ENCODE measurements at places on chromosomes 4 and X. TPM values are rescaled to one million over a fixed set of nuclear protein-coding genes. Genes with fewer than 3 reads are reported as not detected.

- DNase-seq = no peak
Measured at GRCh38 chr4:168028970-168029597, 63.3 kb upstream of the ANXA10 start.

- no peak for DNase-seq
Measured at GRCh38 chr4:45323453-45324058, 597.2 kb upstream of the GNPDA2 start.

DNA sequence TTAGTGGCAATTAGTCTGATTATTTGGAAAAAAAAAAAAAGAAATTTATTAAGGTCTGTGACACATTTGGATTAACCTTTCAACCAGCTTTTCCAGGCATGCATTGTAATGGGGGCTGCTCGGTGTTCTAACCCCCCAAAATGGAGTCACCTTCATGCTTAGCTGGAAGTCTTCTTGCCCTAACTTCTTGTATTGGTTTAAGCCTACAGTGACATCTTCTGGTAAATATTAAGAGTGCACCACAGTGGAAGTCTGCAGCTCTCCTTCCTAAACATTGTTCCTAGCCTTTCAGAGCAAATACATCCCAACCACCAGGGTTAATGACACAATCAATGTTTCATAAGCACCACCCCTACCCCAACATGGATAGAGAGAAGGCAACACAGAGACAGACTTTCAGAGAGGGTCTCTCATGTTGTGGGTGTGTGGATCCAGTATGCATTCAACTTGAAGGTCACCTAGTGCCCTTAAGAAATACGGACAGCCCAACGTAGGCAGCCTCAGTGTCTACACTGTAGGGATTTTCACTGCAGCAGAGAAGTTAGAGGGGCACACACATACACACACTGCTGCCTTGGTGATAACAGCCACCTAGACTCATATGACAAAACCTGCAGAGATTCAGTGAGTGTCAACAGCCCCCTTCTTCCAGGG is 142.9 kb upstream of the MBNL3 start:
- DNase-seq = peak; percentile 39

- peak; percentile 58 for DNase-seq
Measured at GRCh38 chrX:4240541-4241194, 527.2 kb upstream of the PRKX start.

DNA sequence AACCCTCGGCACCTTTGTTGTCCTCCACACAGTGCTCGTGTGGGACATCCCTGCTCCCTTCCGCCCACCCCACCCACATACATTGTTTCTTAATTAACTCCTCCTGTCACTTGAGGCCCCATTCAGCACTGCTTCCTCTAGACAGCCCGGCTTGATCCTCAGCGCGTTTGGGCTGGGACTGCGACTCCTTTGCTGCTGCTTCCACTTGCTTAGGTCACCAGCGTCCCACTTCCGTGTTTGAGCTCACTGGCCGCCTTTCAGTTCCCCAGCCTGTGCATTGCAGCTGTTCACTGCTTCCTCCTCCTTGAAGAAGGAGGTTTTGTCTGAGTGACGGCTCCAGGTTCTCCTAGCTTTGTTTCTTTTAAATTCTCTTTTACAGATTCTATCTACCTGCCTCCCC is 16.1 kb downstream of the RNF4 start:
- no peak for DNase-seq

GRCh38 chr4:7649741-7650531 is 215.2 kb upstream of the PSAPL1 start:
- peak; percentile 54 for DNase-seq

DNA sequence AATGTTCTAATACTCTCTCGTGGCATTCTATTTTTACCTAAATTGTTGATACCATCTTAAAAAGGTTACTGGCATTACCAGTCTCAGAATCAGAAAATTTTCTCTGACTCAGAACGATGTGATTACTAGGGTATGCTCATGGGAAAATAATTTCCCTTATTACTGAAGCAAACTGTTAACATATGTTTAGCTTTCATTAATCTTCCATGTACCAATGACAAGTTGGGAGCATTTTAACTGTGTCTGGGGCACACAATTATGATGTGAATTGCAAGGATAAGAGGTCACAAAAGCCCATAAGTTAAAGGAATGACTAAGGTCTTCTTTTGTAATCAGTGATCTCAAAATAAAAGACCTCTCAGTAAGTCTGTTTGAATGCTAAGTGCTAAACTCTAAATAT is 1254.6 kb downstream of the PCDH18 start:
- peak; percentile 23 for DNase-seq

DNA sequence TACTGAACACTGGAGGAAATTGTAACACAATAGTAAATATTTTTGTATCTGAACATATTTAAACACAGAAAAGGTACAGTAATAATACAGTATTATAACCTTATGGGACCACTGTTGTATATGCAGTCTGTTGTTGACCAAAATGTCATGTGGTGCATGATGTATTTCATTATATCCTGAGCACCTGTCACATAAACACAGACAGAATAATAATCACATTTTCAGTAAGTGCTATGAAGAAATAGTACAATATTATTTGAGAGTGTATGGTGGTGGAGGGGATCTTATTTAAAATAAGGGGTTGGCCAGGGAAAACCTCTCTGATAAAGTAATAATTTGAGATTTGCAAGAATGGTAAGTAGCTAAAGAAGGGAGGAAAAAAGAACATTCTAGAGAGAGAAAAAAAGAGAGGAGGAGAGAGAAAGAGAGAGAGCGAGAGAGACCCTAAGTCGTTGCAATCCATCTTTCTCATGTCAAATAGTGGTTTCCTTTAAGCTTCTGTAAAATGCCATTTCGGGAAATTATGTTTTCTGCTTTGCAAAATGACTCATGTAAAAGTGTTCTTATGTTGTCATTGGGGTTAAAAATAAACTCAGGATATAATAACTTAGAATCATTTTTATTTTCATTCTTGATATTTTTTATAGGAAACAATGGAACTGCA is 19.3 kb upstream of the CLNK start:
- DNase-seq = no peak

- DNase-seq = no peak
Measured at GRCh38 chrX:55709735-55710134, 7.8 kb upstream of the RRAGB start.

- no peak for DNase-seq
Measured at GRCh38 chr4:140344101-140344500, 29.3 kb upstream of the SCOC start.

DNA sequence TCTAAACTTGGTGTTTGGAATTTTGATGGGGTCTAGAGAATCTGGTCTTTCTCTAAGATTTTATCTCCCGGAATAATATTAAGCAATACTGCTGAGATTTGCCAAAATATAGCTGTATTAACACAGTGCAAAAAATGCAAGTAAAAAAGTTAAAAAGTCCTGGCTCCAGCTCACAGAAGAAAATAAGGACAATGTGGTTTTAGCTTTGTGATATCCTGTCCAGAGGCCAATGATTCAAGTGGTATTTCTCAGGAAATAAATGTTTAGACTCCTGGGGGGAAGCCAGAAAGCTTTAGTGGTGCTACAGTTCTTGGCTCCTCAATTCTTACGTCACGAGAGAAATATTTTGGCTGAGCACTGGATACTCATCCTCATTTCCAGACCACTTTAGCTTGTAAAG is 40.9 kb upstream of the IL13RA2 start:
- DNase-seq = peak; percentile 28

DNA sequence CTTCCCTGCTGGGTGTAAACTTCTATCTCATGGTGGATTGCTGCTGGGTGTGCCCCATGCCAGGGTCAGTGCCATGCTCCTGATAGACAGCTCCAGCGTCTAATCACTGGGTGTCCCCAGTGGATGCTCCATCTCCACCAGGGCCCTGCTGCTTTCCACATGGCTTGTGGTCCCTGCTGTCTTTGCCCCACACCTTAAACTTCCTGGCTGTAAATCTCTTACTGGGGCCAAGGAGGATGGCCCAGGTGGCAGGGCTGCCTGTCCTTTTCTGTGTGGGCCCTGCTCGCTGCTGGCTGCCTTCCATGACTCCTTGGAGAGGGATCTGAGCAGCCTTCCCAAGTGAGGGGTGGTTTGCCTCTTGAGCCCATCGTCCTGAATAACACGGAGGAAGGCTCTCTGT is 51.8 kb downstream of the RGS12 start:
- no peak for DNase-seq

GRCh38 chrX:122622795-122623194 is 561.3 kb upstream of the GRIA3 start:
- no peak for DNase-seq

- DNase-seq = no peak
Measured at GRCh38 chr4:84697159-84697558, 114.2 kb downstream of the CDS1 start.

DNA sequence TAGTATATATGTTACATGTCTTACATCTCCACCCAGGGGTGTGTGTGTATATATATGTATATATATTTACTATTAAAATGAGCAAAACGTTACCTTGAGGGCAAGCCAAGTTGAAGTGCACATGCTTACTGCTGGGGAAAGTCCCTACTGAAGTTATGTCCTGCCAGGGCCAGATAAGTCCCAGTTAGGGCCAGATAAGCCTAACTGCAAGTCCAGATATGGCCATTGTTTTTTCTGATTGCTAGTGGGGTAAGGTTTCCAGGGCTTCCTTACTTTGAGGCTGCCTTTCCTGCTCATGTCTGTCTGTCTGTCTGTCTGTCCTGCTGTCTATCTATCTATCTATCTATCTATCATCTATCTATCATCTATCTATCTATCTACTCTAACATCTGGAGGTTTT is 19.3 kb upstream of the ZNF81 start:
- no peak for DNase-seq

DNA sequence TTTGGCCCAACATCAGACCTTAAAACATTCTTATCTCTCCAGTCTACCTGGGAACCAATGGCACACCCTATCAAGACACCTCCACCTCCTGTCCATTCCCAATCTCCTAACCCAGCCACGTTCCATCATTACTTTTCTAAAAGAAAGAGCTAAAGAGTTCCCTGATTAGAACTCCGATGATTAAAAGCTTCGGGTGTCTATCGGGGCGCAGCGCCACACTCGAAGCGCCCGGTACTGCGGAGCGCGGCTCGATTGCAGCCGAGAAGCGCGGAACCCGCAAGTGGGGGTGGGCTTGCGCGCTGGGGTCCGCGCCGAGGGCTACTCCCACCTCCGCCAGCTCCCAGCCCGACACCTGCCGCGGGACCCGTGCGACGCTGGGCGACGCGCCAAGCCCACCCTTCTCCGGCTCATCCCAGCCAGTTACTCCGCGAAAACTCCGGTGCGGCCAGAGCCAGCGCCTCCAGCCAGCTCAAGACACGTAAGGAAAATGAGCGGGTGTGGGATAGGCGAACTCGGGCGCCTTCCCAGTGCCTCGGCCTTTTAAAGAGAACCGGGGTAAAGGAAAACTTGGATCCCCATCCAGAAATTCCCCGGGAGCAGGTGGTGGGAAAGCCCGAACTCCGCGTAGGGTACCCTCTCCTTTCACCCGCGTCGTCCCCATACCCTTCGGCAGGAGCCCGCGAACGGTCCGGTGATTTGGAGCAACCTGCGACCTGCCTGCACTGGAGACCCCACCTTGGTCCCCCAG is 593 bp downstream of the NPY1R start:
- no peak for DNase-seq

GRCh38 chrX:155246748-155247147 is 17.5 kb downstream of the RAB39B start:
- DNase-seq = no peak

GRCh38 chr4:868421-868820 is 42.5 kb upstream of the CPLX1 start:
- DNase-seq = no peak

DNA sequence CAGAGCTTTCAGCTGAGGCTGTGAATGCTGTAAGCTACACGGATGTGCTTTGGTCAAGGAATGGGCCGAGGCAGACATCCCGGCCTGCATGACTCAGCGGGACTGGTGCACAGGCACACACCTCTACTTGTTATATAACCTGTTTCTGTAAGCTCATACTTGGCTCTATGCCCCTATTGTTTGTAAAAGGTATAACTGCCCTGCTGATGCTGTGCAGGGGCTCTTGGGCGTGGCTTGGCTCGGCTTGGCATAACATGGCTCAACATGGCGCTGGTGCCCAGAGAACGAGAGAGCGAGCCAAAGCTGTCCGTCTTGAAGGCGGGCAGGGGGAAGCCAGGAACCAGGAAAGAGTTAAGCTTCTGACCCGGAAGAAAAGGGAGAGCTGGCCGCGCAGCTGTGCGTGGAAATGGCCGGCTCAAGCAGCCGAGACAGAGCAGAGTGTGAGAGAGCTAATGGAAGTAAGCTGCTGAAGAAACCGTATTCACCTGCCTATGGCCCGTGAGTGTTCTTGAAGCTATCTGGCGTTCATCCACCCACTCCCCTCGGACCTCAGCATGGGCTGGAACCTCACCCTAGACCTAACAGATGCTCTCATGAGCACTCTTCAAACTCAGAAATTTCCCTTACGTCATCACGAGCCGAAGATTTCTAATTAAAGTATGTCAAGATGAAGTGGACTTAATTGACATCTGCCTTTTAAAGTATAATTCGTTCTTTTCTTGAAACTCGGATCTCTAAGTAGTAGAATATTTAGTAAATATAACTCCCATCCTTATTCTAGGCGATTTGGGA is 286.3 kb upstream of the AGA start:
- peak; percentile 55 for DNase-seq

GRCh38 chr4:163590103-163590502 is 95.6 kb downstream of the TMA16 start:
- no peak for DNase-seq

GRCh38 chr4:1032861-1033260 is 21.4 kb downstream of the FGFRL1 start:
- no peak for DNase-seq

Gene ZMAT1
- 0.37 TPM for total RNA-seq

Gene DUSP21
- not detected for total RNA-seq

Gene RIBC1
- 0.70 TPM for total RNA-seq

Gene TMPRSS11F
- total RNA-seq = not detected

Gene XAGE1A
- not detected for total RNA-seq

Gene GPC3
- 0.06 TPM for total RNA-seq

Gene CLDN24
- not detected for total RNA-seq

Gene MAP3K15
- total RNA-seq = 1.4 TPM

Gene ERCC6L
- total RNA-seq = 13.1 TPM

Gene AMBN
- total RNA-seq = 0.19 TPM

All from H4 (cell line).